ENCODE measurements at places on chromosomes 7 and 10.

DNA sequence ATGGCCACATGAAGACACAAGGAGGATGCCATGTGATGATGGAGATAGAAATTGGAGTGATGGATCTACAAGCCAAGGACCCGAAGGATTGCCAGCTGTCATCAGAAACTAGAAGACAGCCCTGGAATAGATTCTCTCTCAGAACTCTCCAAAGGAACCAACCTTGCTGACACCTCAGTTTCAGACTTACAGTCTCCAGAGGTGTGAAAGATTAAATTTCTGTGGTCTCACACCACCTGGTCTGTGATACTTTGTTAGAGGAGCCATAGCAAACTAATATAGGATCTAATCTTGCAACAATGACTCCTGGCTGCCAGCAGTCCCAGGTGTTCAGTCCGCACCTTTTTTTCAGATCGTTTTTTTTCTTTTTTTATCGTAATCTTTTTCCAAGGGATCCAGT is 647.3 kb upstream of the GHITM start:
- no peak for DNase-seq

GRCh38 chr10:32788359-32788758 is 169.7 kb downstream of the ITGB1 start:
- no peak for DNase-seq

- no peak for DNase-seq
Measured at GRCh38 chr10:71797533-71798307, 24.4 kb upstream of the VSIR start.

DNA sequence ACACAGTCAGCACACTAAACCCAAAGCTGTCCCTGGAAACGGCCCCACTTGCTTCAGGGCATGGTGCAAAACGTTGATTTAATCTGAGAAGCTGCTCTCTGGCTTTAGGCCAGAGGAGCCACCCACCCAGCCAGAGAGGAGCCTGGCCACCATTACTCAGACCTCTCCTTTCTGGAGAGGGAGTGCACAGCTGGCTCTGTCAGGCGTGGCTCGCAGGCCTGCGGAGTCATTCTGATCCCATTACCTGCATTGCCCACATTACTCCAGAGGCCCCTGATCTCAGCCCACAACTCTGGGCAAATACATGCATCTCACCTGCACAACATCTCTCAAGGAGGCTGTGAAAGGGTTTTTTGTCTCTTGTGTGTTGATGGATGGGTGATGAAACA is 370.0 kb upstream of the IGFBP3 start:
- no peak for DNase-seq

DNA sequence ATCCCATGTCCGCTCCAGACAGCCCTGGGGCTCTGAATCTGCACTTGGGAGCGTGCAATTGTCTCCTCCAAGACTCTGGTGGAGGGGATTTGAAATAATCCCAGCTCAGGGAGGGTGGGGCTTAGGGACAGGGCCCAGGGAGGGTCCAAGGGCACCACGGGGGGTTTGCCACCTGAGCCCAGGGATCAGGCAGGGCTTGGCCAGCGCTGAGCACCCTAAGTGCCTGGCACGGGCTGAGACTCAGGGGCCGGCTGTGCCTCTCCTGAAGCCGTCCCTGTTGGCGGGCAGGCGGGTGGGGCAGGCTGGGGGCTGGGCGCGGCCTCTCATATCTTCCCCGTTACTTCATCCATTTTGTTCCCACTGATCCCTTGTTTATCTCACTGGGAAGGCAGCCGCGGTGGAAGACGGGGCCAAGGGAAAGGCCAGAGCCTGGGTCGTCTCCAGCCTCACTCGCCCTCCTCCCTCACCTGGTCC is 41.8 kb upstream of the ELN start:
- no peak for DNase-seq

Measured in stimulated activated CD8-positive, alpha-beta memory T cell treated with anti-CD3 and anti-CD28 coated beads, Interleukin-4, amount 100 ng/mL, for 4 hours (primary cell).